Mesothelial cell of epicardium (in vitro differentiated cells): ENCODE measurements at places on chromosomes 5 and 9.

GRCh38 chr5:117411701-117412100 lies 837.1 kb upstream of the SEMA6A start:
- DNase-seq = no peak

DNA sequence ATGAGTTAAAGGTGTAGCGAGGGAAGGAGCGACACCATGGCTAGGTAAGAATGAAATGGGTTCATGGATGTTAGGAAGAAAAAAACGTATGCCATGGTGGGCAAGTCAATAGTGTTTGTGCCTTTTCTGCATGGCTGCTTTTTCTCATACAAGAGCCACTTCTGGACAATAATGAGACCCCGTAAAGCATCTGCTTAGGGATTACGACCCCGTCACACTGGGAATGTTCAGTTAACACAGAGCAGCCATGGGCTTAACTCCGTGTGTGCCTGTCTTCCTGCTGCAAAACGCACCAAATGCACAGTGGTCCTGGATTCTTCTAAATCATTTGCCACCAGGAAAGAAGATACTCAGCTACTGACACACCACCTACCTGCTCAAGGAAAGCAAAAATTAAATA lies 81.8 kb downstream of the NFIB start:
- DNase-seq = no peak

DNA sequence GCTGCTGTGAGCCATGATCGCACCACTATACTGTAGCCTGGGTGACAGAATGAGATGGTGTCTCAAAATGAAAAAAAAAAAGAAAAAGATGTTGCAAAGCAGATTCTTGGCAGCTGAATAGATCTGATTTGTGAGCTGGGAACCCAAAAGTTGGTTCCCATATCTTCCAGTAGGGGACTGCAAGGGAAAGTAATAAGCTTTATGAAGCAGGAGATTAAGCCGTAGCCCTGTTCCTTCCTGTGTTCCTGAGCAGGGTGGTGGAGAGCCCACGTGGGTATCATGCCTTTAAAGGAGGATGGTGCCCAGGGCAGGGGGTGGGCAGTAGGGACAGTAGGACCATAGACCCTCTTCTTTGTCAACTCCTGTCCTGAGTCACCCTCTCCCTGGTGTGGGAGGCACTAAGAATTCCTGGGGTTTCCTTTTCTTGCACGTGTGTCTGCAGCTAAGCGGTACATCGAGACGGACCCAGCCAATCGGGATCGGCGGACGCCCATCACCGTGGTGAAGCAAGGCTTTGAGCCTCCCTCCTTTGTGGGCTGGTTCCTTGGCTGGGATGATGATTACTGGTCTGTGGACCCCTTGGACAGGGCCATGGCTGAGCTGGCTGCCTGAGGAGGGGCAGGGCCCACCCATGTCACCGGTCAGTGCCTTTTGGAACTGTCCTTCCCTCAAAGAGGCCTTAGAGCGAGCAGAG lies 37.9 kb downstream of the STOM start:
- no peak for DNase-seq

DNA sequence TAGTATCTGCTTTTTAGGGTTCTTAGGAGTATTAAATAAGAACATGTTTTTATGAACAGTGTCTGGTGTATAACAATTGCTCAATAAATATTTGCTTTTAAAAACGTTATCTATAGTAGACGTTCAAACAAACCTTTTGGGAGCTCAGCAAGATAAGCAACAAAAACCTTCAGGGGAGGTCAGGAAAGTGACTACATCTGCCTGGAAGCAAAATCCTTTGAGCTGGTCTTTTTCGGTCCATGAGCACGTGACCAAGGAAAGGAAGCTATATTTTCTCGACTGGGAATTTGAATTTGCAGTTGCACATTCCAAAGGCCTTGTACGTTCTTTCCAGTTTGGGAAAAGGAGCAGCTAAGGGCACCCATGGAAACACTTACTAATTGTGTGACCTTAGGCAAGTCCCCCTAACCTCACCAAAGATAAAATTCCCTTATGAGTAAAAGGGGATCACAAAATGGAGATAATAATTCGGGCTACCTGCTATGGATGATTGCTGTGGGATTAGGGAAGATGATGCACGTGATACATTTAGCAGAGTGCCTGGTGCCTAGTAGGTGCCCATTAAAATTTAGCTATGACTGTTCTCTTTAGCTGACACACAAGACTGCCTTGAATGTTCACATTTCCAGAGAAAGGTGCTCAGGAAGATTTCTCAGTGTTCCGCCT lies 45.4 kb downstream of the PTTG1 start:
- no peak for DNase-seq

DNA sequence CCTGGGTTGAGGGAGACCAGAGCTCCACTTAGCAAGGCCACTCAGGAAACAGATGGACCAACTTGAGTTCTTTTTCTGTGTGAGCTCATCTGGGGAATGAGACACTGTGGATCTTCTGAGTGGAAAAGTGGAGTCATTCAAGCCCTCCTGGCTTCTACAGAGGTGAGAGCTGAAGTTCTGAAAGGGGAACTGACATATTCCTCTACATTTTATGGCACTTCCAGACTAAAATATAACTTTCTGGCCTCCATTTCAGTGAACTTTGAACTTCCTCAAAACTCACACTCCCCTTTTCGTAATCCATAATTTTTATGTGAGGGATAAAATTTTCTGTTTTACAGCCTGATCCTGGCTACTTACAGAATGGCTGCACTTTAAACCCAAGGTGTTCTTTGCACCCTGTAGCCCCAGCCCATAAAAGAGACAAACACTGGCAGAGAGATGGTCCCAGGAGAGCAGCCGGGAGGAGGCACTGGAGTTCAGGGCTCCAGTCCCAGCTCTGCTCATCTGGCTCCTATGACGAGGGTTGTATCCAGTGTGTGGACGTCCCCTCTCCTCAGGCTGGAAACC lies 10.8 kb downstream of the SPAAR start:
- DNase-seq = no peak

DNA sequence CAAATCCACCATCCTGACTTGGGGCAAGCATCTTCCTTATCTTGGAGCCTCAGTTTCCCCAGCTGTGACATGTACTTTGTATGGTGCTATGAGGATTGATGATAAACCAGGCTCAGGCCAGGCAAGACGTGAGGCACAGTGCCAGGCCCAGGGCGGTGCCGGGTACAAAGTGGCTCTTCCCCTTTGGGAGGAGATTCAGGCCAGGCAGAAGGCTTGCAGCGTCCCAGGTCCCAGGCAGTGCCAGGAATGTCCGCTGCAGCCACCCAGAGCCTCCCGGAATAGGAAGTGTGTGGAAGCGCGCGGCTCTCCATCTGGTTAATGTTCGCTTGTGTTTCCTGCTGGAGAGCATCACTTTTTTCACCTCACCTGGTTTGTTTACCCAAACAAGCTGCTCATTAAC lies 12.6 kb upstream of the DENND1A start:
- no peak for DNase-seq

- DNase-seq = no peak
These were observed 752 bp downstream of the CCNJL start for GRCh38 chr5:160311491-160312133.

DNA sequence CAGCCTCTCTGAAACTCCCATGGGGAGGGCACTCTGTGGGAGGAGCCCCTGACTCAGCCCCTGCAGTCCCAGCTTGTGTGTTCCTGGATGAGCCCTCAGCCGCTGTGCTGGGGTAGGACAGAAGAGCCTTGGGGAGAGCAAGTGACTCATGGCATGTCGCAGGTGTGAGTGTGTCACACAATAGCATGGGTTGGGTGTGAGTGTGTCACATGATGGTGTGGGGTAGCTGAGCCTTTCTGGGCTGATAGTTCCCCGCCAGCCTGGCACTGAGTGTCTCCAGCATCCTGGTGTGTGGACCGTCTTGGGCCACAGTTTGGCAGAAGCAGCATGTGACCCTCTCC lies 83.4 kb downstream of the PHF2 start:
- no peak for DNase-seq

DNA sequence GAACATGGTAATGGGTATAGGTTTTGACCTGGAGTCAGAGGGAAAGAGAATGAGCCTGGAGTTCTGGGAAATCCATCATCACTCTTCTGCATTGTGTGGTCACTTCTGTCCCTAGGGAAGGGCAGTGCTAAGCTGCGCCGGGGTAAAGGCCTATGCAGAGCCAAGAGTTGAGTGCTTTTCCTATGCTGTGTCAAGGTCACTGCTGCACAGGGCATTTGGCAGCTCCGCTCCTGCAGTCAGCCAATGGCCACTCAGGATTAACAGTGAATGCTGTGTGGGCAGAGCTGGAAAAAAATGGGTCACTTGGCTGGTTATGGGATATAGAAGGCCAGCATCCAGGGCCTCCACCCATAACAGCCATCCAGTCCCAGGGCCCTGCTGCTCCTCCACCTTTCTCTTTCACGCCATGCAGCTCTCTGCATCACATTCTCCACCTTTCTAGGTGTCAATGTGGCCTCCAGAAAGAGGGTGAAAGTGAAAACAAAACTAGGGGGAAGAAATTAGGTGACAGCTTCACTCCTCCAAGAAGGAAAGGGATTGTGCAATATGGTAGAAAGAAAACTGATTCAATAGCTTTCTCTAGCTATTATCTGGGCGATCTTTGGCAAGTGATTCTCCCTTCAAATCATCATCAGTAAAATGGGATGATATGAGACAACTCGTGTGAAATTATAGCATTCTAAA lies 279.3 kb upstream of the ANKRD55 start:
- no peak for DNase-seq

GRCh38 chr5:142432961-142433360 lies 108.1 kb upstream of the SPRY4 start:
- DNase-seq = no peak

GRCh38 chr5:64126202-64126741 lies 39.4 kb upstream of the RNF180 start:
- DNase-seq = no peak

GRCh38 chr9:92506184-92506857 lies 24.0 kb upstream of the ASPN start:
- no peak for DNase-seq

- no peak for DNase-seq
These were observed 154.8 kb upstream of the LHFPL2 start for GRCh38 chr5:78803353-78803752.

GRCh38 chr9:114112325-114112724 lies 13.2 kb upstream of the KIF12 start:
- no peak for DNase-seq
